ENCODE measurements at places on chromosomes 7 and 10.

DNA sequence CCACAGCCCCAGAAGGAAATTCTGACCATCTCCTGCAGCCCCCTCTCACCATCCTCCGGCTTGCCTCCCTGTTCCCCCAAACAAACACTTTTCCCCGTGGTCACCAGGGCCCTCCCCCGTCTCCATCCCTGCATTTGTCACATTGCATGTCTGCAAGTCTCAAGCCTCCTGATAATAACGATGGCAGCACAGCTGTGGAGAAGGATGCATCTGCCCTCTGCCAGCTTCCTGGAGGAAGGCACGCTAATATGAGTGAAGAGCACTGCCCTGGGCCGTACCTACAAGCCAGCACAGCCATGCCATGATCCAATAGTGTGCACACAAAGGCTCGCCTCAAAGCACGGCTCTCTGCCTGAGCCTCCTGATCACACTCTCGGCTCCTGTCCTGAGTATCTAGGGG lies 98.5 kb downstream of the SLIT1 start:
- DNase-seq = no peak

DNA sequence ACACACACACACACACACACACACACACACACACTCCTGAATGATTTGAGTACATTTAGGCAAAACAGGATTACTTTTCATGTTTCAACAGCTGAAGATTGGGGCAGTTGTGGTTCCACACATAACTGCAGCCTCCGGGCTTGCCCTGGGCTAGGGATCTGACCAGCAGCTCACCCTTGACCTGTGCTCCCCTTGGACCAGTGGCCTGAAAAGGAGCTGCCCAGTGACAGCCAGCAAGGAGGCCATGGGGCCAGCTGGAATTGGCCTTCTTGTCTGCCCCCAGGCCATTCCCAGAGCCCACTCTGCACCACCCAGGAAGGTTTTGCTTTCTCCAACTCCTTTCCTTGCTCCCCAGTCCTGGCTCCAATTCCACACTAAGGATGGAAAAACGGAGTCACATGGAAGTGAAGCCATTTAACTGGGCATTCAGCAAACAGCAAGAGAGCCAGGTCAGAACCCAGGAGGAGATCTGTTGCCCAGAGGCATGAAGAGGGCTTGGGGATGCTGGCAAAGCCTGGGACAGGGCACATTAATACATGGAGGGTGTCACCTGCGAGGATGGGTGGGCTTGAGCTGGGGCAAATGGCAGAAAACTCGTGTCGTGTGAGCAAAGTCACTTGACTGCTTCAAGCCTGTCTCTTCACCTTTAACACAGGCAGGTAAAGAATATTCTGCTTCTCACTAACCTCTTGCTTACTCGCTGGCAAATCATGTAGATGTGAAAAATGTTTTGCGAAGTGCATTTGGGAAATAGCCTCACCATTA lies 61.5 kb upstream of the GDF10 start:
- DNase-seq = no peak

GRCh38 chr10:119541459-119542356 lies 811 bp downstream of the RGS10 start:
- DNase-seq = peak; percentile 42

- no peak for DNase-seq
Measured at GRCh38 chr10:11553773-11554381, 57.6 kb downstream of the USP6NL start.

GRCh38 chr10:111076682-111077478 lies at the start of gene ADRA2A:
Gene ADRA2A, plus strand, starts transcription at chr10:111077029. Its CDS starts 968 bp downstream, at chr10:111077997.
- no peak for DNase-seq

GRCh38 chr7:70588191-70588921 lies 543.6 kb upstream of the GALNT17 start:
- DNase-seq = no peak

GRCh38 chr7:44077681-44078091 lies 4.6 kb downstream of the POLM start:
- DNase-seq = no peak

- no peak for DNase-seq
Measured at GRCh38 chr10:114172216-114172615, 1.8 kb downstream of the CCDC186 start.

- no peak for DNase-seq
Measured at GRCh38 chr10:633279-634245, 55.9 kb downstream of the DIP2C start.

DNA sequence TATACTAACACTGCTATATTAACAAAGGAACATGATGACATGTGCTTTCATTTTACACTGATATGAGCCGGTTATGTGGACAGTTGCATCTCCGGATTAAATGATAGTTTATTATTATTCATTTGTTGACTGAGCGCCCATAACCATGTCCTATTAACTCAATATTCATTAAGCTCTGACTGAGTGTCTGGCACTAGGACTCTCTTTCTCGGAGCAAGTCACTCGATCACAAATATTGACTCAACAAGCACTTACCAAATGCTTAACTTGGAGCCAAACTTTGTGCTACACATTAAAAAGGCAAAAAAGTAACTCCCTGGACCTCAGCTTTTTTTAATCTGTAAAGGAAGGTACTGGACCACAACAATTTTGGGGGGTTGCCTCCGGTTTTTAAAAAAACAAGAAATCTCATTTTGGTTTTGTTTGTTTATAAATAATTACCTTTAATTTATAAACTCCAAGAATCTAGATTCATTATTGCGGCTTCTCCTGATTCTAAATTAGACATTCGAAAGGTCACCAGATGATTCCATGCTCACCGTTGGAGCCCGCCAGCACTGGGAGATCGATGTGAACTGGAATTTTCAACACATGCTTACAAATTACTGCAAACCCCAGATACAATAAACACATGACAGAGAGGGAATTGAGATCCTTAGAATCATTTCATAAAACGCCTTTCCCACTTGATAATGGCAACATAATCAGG lies 8.9 kb upstream of the LYZL1 start:
- no peak for DNase-seq
